H9 (cell line): ENCODE measurements at places on chromosomes 1 and 21.

- DNase-seq, result no peak
Measured at GRCh38 chr1:193211539-193211938, 25.1 kb upstream of the B3GALT2 start.

DNA sequence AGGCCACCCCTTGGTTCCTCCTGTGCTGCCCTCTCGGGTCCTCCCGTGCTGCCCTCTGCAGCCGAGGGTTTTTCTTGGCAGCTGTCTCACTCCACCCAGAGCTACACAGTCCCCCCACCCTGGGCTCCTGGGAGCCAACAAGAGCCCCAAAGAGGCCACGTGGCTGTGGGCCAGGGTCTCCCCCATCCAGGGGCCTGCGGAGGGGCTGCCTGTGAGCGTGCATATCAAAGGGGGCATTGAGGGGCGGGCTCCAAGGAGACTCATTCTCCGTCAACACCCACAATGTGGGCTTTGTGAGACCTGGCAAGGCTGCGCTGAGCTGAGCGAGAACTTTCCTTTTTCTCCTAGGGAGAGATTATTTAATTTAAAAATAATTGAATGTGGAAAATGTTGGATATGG, 108.7 kb upstream of the ARHGEF16 start:
- no peak for DNase-seq

- no peak for DNase-seq
Measured at GRCh38 chr1:43834280-43835081, 99.1 kb upstream of the ARTN start.

- DNase-seq, result no peak
Measured at GRCh38 chr1:199466961-199467360, 560.5 kb upstream of the NR5A2 start.

DNA sequence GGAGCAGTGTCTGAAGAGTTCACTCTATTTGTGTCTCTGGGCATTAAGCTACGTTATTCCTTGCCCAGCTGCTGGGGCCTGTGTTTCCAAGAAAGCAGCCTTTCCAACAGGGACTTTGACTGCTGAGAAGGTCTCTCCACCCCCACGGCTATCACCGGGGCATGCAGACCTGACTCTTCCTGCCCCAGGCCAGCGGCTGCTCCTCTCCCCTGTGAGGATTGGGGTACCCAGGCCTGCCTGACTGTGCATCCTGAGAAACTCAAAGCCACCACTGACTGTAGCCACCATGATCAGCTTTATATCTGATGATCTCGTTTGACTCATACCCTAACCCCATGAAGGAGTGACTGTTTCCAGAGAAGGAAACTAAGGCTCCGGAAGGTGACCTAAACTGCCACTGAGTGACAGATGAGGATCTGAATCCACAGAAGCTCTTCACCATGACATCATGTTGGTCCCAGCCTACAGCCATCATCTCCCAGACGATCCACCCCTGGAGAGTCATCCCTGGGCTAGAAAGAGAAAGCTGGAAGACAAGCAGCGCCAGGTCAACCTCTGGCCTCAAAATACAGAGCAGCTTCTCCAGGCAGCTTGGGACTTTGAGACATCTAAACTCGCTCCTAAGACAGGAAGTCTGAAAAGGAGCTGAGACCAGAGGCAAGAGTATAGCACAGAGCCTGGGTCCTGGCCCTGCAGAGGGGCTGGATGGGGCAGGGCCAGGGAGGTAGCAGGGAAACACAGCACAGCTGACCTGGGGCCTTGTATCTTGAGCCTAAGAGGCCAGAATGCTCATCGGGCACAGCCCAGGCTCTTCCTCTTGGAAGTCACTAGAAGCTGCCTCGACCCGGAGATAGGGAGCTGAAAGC, 244.0 kb upstream of the VAMP3 start:
- no peak for DNase-seq

GRCh38 chr1:66761221-66761620, 9.0 kb downstream of the DYNLT5 start:
- no peak for DNase-seq

DNA sequence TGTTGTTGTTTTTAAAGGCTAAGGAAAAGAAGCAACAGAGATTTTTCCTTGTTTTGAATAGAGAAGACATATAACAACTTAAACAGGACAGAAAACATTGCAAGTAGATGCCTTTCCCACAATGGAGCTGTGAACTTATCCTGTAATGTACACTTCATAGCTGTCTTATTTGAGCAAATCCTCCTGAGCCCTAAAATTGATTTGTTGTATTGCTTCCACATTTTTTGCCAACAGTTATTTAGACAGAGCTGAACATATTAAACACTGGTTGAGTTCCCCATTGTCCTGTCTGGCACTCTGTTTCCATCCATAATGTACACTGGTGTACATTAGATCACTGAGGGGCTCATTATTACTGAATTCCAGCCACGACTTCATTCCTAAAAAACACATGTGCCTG, 32.2 kb downstream of the CACHD1 start:
- DNase-seq, result no peak

GRCh38 chr1:183567584-183567983, 22.7 kb downstream of the NCF2 start:
- no peak for DNase-seq

DNA sequence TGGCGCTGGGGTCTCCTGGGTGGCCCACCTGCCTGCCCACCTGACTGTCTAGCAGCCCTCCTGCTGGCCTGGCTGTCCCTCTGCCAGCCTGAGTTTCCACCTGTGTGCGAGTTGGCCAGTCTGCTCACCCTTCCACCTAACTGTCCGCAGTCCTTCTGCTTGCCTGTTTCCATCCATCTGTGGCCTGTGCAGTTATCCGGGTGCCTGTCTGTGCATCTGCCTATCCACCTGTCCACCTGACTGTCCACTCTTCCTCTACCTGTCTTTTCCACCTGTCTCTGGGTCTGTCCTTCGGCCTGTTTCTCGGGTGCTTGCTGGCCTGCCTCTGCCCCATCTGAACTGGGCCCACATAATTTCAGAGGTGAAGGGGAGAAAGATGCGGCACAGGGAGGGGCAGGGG, 1.9 kb downstream of the KCNQ4 start:
- DNase-seq, result no peak

DNA sequence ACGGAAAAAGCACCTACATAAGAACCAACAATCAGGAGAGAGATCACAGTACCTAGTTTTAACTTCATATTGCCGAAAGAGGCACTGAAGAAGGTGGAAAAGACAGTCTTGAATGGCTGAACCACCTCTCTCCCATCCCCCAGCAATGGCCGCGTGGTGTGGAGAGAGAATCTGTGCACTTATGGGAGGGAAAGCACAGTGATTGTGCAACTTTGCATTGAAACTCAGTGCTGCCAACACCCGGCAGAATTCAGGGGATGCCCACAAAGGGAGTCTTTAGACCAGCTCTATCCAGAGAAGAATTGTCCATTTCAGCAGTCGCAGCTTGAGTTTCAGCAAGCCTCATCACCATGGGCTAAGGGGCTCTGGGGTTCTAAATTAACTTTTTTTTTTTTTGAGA, 186.3 kb upstream of the USP25 start:
- DNase-seq, result no peak

GRCh38 chr1:66947267-66947666, 22.5 kb downstream of the MIER1 start:
- no peak for DNase-seq

DNA sequence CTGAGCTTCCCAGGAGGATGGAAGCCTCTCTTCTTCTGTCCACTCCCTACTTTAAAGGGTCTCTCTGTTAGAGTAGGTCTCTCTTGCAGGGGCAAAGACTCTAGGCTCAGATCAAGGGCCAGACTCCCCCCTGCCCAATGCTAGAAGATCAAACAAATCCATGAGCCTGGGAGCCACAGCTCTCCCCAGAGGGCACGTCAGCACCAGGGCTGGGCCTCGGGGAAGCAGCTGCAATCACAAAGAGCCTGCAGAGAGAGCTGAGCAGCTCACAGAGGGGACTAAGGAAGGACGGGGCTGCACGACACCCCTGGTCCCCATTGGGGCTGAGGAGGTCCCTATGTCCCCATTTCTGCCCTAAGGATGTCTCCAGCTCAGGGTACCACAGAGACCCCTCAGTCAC, 3.9 kb downstream of the CNTN2 start:
- DNase-seq, result no peak

DNA sequence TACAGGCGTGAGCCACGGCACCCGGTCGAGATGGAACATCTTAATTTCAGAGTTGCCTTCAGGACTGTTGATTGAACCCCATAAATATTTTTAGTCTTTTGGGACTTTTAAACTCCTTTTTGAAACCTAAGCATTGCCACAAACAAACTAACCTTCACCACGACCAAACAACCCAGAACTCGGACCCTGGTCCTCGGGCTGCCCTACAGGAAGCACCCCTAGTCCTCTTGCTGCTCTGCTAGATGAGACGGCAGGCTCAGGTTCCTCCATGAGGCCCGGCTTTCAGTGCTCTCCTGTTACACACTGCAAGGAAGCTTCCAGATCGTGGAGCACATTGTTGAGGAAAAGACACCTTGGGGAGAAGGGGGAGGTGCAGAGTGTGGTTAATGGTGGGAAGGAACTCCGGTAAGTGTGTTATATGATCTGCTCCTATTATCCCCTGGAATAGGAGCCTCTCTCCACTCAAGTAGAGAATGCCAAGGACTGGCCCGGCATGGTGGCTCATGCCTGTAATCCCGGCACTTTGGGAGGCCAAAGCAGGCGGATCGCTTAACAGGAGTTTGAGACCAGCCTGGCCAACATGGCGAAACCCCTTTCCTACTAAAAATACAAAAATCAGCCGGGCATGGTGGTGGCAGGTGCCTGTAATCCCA, 5.7 kb downstream of the EPHX1 start:
- no peak for DNase-seq

DNA sequence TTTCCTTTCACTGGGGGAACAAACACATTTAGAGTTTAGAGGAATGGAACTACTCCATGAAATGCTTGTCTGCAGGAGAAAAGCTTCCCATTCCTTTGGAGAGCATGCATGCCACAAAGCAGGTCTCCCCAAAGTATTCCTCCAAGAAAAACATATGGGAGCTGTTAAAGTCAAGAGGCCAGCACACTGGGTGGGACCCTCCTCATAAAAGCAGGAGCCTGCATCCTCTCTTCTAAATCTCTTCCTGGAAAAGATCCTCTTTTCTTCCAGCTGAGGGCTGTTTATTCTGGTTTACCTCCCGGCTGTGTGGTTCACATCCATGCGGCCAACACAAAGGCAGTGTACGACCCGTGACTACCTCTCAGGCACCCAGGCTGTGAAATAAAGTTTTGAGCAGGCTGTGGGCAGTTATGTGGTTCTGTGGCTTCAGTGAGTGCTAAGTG, 103.4 kb downstream of the TENT5C start:
- no peak for DNase-seq

DNA sequence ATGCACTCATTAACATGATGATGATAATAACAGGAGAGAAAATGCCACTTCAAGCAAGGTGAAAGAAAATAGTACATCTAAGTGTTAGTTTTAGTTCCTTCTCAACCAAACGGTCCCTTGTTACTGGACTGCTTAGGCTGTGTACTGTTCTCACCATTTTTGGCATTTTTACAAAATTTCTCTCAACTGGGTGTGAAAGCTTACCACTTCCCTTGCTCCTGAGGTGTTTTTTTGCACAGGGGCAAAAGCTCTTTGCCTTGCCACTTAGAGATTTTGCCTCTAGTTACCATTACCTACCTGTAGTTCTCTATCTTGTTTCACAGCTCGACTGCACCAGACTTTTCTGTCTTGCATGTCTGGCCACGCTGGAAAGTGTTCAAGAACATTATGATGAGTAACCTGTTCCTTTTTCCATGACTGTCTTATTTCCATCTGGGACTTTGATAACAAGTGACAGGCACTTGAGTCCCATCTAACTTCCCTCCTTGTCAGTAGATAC, 10.7 kb downstream of the NEK7 start:
- no peak for DNase-seq

GRCh38 chr1:1352786-1353388, 3.7 kb upstream of the DVL1 start:
- DNase-seq, result no peak

- no peak for DNase-seq
Measured at GRCh38 chr1:35201631-35202030, 8.7 kb upstream of the SFPQ start.

DNA sequence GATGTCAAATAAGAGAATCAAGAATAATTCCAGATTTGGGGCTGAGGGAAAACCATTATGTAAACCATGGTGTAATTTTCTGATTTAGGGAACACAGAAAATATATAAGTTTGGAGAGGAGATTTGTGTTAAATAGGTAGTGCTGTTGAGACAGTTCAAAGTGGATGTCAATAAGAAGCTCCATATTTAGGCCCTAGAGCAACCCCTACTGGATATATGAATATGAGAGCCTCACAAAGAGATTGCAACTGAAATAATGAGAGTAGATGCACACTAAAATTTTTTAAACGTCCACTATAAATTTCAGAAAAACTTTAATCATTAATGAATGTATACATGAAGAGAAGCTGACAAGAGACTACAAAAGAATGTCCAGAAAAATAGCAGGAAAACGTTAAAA, 1447.8 kb upstream of the PRMT6 start:
- no peak for DNase-seq

DNA sequence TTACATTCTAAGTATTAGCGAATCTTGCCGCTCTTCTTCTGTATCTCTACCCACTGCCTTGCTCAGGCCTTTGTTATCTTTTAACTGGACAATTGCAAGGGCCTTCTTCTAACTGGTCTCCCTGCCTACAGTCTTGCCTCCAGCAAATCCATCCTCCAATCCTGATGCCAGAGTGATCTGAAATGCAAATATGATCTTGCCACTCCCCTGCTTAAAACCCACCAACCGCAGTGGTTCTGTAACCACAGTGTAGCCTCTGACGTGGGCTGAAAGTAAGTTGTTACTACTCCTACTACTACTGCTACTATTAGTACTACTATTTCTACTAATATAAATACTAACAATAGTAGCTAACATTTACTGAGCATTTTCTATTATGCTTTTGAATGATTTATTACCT, 12.4 kb downstream of the MOV10 start:
- DNase-seq, result no peak

- DNase-seq, result no peak
Measured at GRCh38 chr1:183323849-183324683, 94.1 kb downstream of the NMNAT2 start.

DNA sequence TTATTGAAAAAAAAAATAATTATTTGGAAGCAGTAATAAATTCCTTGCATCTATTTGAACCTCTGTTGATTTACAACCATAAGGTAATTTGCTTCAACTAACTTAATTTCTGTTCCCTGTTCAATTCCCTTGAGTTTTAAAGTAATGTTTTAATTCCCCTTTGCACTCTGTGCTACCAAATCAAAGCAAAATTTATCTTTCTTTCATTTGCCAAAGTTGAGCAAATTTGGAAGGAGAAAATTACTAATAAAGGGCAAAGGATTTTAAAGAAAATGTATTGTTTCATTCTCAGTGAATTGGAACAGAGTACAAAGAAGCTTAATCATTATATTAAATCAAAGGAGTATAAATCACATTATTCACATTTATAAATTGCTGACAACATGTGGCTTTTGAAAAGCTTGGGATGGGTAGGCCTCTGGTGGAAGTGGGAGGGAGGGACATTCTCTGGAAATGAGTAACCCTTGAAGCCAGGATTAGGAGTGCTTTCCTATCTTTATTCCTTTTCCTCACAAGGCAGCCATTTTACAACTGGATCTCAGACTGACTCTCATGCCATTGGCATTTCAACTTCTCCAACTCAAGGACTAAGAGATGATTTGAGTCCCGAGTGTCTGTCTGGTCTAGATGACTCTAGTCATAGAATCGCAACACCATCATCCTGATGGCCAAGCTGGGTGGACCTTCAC, 331.6 kb upstream of the DUSP10 start:
- DNase-seq, result no peak
